ENCODE measurements at places on chromosomes 2 and 18. TPM values are rescaled to one million over a fixed set of nuclear protein-coding genes. Genes with fewer than 3 reads are reported as not detected.

SLC5A7 gene
- not detected for total RNA-seq

TRMT61B gene
- 14.8 TPM for total RNA-seq

ITPRID2 gene
- total RNA-seq = 36.2 TPM

MARCHF4 gene
- 25.5 TPM for total RNA-seq

DUSP19 gene
- total RNA-seq = 0.34 TPM

SCN7A gene
- not detected for total RNA-seq

DLX2 gene
- total RNA-seq = 0.66 TPM

LIPG gene
- total RNA-seq = 0.34 TPM

C2orf72 gene
- total RNA-seq = 6.0 TPM

RAB6C gene
- not detected for total RNA-seq

HYCC2 gene
- 2.9 TPM for total RNA-seq

GPR155 gene
- 0.44 TPM for total RNA-seq

MARCO gene
- 0.05 TPM for total RNA-seq

CPSF3 gene
- total RNA-seq = 46.6 TPM

POTEC gene
- not detected for total RNA-seq

TUBB8B gene
- not detected for total RNA-seq

EML6 gene
- total RNA-seq = 1.0 TPM

NBAS gene
- 15.3 TPM for total RNA-seq

SULT1C2 gene
- total RNA-seq = 0.36 TPM

HOXD4 gene
- 0.61 TPM for total RNA-seq

ASNSD1 gene
- 35.9 TPM for total RNA-seq

CMPK2 gene
- total RNA-seq = 0.78 TPM

CDKL4 gene
- not detected for total RNA-seq

GNLY gene
- total RNA-seq = 0.08 TPM

DES gene
- total RNA-seq = 0.29 TPM

CNRIP1 gene
- total RNA-seq = 1.8 TPM

SMYD1 gene
- total RNA-seq = not detected

NYAP2 gene
- not detected for total RNA-seq

L3MBTL4 gene
- total RNA-seq = not detected

PDE11A gene
- 0.30 TPM for total RNA-seq

OR6B3 gene
- not detected for total RNA-seq

MC4R gene
- total RNA-seq = not detected

ROCK2 gene
- 18.8 TPM for total RNA-seq

COL4A3 gene
- total RNA-seq = 1.3 TPM

AMER3 gene
- not detected for total RNA-seq

KCNJ3 gene
- not detected for total RNA-seq

ACTG2 gene
- 0.30 TPM for total RNA-seq

ALPI gene
- not detected for total RNA-seq

ADD2 gene
- 28.6 TPM for total RNA-seq

Data from A549 treated with Hydrocortisone at 1 μM for 4 hours (cell line).